ENCODE measurements at places on chromosomes 5 and 9. TPM values are rescaled to one million over a fixed set of nuclear protein-coding genes. Genes with fewer than 3 reads are reported as not detected.

Gene SOWAHA
- polyA plus RNA-seq: 0.05 TPM

DNA sequence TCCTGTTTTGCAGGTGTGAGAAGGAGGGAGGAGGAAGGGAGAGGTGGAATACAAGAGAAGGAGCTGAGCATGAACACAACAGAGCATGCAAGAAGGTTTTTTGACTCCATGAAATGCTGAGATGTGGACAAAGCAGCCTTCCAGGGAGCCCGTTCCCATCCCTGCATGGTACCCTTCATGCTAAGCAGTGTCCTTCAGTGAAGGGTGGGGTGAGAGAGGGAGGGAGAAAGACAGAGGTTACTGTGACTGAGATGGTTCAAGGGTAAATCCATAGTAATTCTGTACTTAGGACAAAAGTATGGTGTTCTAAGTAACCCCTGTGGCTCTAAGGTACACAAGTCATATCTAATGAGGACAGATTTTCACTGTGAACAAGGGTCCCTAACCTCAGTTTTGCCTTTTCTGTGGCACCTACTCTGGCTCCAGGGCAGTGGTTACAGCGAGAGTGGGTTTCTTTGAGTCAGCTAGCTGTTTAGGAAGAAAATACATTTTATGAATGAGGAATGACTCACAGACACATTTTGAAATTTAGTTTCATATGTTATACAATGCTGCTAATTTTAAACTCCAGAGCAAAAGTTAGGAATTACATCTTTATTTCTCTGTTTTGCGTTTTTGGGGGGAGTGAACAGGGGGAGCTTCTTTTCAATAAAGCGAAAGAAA lies 184.9 kb upstream of the SLC12A2 start:
- no peak for DNase-seq

- no peak for DNase-seq
Observed at GRCh38 chr5:87022415-87022814, 245.3 kb upstream of the RASA1 start.

- DNase-seq: no peak
Observed at GRCh38 chr9:82613498-82613897, 449.4 kb downstream of the RASEF start.

DNA sequence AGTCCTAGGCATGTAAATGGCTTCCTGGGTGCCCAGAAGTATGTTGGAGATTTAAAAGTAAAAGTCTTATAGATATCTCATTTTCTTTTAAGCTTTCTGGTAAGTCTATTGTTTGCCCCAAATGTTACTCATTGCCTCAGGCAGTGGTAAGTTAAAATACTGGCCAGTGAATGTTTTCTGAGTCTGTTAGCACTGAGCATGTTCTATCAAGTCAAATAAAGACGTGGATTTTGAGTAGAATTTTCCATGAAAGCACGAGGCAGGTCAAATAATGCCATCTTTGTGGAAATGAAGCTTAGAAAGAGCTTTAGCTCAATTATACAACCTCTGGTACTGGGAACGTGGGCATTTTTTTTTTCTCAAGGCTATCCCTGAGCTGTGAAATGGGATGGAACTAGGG lies 651.3 kb upstream of the ACO1 start:
- no peak for DNase-seq

Data from AG04450 (cell line).